ENCODE measurements at places on chromosomes 7 and 10. TPM values are rescaled to one million over a fixed set of nuclear protein-coding genes. Genes with fewer than 3 reads are reported as not detected.

The SFTPA1 gene
- total RNA-seq: not detected

The KIFBP gene
- total RNA-seq: 20.7 TPM

The GIGYF1 gene
- 91.6 TPM for total RNA-seq

The CPVL gene
- 9.3 TPM for total RNA-seq

The IPMK gene
- total RNA-seq: 11.2 TPM

The FAM25G gene
- total RNA-seq: 31.5 TPM

The PRPS1L1 gene
- not detected for total RNA-seq

The GNGT1 gene
- total RNA-seq: not detected

The DNAJC12 gene
- total RNA-seq: 0.57 TPM

GRCh38 chr10:48725708-48726107 lies 41.0 kb downstream of the WDFY4 start:
- no peak for DNase-seq

- DNase-seq: no peak
Measured at GRCh38 chr7:64885520-64886240, 17.4 kb upstream of the ZNF273 start.

- peak; percentile 89 for DNase-seq
Measured at GRCh38 chr7:74027683-74028320, at the start of gene ELN. Gene ELN, plus strand, starts transcription at chr7:74028173. Its CDS starts 15 bp downstream, at chr7:74028188.

DNA sequence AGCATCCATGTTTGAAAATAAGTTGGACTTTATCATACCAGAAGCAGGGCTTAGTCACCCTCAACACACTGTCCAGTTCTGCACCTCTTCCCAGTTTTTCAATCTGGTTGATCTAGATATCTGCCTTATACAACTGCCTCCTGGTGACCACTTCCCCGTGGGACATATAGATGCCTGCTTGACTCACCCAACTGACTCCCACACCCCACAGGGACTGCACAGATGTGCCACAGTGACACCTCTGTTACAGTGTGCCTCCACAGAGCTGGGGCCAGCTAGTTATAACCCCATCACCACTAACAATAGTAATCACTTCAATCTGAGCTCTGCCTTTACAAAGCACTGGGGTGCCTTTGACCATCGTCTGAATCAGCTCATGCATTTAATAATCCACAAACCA lies 82.6 kb upstream of the AOAH start:
- DNase-seq: no peak

GRCh38 chr10:27330074-27330473 lies 89.5 kb upstream of the ACBD5 start:
- DNase-seq: no peak

DNA sequence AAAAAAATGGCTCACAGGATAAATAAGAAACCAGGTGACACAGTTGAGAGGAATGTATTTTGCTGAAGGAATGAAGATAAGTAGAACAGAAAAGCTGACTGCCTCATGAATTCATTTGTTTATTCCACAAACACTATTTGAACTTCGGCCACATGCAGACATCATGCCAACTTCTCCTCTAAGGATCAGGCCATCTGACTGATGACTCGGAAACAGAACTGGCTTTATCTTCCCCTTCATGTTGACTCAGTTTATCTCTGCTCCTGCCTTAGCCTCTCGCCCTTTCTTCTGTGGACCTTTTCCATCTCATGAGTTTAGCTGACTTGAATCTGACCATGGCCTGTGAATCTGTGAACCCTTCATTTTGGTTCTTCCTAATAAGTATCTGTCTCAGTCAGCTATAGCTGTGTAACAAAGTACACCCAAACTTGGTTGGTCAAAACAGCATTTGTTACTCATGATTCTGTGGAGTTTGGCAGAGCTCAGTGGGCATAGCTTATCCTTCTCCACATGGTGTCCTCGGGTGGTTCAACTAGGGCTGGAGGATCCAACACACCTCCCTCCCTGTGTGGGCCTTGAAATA lies 44.0 kb upstream of the GRID1 start:
- no peak for DNase-seq

DNA sequence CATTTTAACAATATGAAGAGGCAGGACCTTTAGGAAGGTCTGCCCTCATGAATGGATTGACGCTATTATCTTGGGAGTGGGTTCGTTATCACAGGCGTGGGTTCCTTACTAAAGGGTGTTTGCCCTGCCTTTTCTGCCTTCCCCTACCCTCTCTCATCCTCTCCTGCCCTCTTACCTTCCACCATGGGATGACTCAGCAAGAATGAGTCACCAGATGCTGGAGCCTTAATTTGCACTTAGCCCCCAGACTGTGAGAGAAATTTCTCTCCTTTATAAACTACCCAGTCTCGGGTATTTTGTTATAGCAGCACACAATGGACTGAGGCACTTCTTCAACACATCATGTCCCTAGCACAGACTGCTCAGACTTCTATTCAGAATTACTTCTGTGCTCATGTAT lies 31.4 kb upstream of the ZNF32 start:
- DNase-seq: no peak

DNA sequence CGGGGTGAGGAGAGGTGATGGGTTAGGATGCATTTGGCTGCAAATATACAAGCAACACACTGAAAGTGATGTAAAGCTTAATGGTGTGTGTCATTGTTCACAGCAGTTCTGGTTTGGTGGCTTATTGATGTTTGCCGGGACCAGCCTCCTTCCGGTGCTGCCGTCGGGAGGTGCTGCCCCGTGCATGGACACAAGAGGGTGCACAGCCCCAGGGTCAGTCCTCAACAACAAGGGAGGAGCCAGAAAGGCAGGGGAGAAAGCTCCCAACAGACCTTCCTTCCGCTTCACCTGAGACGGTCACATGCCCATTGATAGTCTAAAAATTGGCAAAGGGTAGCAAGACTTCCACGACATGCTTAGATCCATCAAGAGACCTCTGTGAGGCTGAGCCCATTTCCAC lies 9.5 kb downstream of the RNF32 start:
- DNase-seq: no peak

DNA sequence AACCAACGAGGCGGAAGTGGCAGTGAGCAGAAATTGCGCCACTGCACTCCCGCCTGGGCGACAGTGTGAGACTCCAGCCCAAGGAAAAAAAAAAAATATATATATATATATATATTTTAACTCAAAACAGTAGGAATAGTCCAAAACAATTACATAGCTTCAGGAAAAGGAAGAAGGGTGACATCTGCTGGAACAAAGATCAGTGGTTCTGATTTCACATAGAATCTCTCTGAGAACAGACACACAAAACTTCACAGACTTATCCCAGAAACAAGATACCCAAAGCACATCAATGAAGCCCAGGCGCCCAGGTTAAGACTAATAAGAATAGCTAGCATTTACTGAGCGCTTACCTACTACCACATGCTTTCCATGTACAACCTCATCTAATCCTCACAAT lies 45.0 kb downstream of the DNMBP start:
- no peak for DNase-seq

DNA sequence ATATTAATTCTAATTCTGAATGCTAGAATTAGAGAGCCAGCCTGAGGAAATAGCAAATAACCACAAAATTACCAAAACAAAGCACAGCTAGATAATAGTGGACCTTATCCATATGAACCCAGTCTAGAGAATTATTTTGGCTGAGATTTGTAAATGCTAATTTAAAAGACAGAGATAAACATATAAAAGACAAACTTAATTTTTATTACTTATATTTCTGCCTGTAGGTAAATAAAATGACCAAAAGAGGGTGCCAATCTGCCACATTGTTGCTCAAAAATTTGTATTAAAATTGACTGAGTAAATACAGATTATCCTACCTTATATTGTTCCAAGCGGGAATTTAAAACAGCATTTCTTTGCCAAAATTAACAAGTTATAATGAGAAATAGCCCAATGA lies 20.2 kb downstream of the RTKN2 start:
- DNase-seq: no peak

DNA sequence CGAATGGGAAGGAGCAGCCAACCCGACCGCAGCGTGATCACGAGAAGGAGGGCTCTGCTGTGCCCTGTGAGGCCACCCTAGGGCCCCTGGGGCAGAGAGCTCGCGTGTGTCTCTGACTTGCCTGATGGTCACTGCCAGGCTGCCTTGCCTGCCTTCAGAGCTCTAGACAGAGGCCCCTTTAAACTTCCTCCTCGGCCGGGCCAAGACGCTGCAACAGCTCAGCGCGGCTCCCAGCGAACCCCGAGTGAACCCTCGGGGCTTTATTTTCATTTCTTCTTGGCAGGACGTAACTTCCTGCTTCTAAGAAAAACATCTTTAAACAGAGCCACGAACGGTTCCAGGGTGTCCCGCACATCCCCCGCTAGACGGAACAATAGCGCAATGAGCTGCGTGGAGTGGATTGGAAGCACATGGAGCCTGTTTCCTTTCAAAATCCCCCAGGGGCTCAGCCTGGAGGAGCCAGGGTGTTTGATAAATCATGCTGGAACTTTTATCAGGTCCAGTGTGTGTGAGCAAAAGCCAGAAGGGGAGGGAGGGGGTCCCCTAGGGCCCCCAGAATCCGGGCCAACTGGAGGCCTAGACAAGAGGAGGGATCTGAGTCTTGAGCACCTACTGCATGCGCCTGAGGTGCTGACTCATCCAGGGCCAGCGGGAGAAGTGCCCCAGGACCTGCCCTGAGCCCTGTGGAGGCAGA lies 134.1 kb upstream of the GDF10 start:
- DNase-seq: peak; percentile 81

DNA sequence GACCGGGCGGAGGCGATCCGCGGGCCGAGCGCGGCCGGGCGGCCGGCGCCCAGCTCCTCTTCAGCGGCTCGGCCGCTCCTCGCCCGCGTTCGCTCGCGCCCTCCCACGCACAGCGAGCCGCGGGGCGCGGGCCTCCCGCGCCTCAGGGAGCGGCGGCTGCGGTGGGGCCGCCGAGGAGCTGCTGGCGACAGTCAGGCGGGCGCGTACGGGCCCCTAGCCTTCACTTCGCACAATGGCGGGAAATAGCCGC lies at the start of gene MCMBP:
Gene MCMBP, minus strand, starts transcription at position 234 of the 250 bp plus-strand sequence. CDS start 259 bp downstream, outside the sequence.
- no peak for DNase-seq

- DNase-seq: no peak
Measured at GRCh38 chr7:113561446-113561845, 357.4 kb downstream of the PPP1R3A start.

DNA sequence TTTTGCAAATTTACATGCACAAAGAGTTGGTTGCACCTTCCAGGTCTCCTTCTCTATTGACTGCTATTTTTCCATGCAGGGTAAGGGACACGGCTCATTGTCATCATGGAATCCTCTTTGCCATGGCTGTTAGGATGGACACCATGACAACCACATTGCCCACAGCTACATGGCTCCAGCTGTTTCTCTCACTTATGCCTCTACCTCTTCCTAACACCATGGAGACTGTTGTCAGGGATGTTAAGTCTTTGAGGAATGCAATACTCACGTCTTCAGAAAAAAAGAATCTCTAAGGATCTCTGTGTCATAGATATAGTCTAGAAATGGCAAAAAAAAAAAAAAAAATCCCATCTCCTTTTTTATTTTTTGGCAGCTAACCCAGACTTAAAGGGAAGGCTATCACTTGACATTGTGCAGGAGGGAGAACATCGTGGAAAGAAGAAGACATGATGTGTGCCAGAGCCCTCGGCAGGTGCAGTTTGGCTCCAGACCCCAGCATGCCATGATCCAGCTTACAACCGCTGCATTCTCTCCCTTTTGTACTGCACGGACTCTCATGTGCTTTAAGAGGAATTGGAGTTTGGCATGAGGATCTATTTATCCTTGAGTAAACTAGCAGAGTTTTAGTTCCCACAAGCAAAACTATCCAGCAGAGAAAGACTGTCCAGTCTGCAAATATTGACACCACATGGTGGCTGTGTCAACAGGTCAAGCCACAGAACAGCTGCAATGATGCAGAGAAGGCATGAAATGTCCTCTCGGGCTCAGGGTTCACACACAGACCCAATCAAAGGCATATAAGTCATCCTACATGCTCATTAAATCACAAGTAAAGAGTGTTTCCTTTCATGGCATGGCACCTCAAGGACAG lies 70.8 kb downstream of the FRMD4A start:
- DNase-seq: no peak

DNA sequence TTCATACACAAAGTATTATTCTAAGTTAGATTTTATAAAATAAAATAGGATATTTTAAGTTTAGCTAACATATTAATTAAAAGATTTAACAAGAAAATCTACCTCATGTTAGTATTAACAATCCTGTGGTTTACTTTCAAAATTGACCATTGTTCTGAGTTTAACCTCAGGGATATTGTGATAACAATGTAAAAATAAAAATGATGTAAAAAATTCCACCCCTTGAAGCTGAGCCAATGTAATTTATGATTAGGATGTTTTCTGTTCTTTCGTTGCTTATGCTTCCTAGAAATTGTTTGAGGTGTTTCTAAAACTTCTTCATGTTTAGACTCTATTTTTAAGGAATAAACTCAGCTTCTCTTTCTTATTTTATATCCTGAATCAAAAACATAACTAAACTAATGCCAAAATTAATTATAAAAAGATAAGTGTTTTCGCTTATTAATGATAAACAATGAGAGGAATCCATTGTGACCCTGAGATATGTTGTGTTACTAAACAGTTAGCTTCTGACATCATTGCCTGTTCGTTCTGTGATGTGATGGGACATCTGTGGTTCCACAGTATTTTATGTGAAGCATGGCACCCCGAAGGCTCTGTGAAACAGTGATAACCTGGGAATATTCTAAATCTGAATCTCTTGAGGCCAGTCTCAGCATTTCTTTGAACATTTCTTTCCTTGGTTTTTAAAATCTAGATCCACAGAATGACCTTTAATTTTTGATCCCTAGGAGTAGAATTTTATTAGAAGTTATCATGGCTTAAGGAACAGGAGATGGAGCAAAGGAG lies 340.8 kb downstream of the ARL4A start:
- no peak for DNase-seq

DNA sequence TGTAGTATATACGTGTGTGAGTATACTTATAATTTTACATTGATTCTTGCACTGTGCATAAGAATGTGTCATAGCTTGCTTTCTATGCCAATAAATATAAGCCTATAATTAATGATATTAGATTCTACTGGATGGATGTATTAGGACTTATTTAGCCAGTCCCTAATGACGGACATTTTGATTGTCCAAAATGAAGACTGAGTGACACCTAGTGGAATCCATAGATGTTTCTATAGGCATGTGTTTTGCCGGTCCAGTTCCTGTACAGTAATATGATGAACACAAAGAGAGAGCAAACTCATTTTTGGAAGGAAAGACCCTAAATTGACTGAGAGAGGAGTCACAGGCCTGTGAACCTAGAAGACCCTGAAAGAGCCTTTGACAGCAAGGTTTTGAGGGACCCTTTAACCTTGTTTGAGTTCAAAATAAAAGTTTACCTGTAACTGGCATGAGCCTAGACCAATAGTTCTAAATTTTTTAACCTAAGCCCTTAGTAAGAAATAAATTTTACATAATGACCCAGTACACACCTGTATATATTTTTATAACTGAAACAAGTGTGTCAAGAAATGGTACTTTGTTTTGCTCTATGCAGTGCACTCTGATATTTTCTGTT lies 42.4 kb upstream of the AGBL3 start:
- DNase-seq: no peak

- no peak for DNase-seq
Measured at GRCh38 chr10:114885443-114885842, 52.6 kb upstream of the TRUB1 start.

- no peak for DNase-seq
Measured at GRCh38 chr7:25028370-25029021, 48.5 kb upstream of the OSBPL3 start.

GRCh38 chr10:103793429-103793828 lies 61.9 kb downstream of the SH3PXD2A start:
- no peak for DNase-seq

GRCh38 chr10:88608052-88608732 lies 21.6 kb downstream of the LIPJ start:
- DNase-seq: no peak

- DNase-seq: no peak
Measured at GRCh38 chr7:94069162-94069739, 65.1 kb upstream of the BET1 start.

Data from suprapubic skin (tissue), 4 donors.